Suprapubic skin (tissue), 4 donors: ENCODE measurements at places on chromosomes 2 and 18. TPM values are rescaled to one million over a fixed set of nuclear protein-coding genes. Genes with fewer than 3 reads are reported as not detected.

- DNase-seq = no peak
- H3K36me3 ChIP-seq = peaks cover 20% of the 10 kb centered on the region
- no peaks in the 10 kb centered on the region for H3K4me1 ChIP-seq
- no peak overlapping the region for H3K27ac ChIP-seq
- no peak overlapping the region for H3K4me3 ChIP-seq
These were observed 8.0 kb downstream of the INHBB start for GRCh38 chr2:120353931-120354330.

DNA sequence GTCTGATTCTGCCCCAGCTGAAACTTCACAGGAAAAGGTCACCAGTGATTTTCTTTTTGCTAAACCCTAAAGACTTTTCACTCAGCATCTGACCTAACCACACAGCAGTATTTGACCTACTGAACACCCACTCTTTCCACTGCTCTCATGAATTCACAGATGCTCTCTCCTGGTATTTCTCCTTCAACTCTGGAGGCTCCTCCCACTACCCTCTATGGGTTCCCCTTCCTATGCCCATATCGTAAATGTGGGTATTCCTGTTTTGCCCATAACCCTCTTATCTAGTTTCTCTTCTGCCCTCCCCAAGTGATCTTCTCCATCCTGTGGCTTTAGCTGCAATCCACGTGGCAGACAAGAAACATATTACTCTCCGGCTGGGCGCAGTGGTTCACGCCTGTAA is 7.6 kb downstream of the PLEKHM3 start:
- no peaks in the 10 kb centered on the region for H3K27me3 ChIP-seq
- no peak overlapping the region for H3K4me3 ChIP-seq
- H3K4me1 ChIP-seq = peaks cover 3% of the 10 kb centered on the region

DNA sequence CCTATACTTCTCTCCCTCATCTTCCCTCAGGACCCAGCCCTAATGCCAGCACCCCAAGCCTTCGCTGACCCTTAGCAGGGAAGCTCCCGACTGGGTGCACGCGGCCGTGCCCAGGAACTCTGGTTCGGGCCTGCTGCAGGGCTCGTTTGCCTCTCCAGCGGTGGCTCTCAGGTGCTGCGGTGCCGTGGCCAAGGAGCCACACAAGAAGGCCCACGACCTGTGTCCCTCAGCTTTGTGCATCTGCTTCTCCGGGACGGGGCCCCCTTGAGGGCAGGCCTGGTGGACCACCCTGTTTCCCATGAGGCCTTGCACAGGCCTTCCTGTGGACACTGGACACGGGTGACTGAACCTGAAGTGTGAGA is 17.7 kb downstream of the BOK start:
- DNase-seq = no peak
- H3K36me3 ChIP-seq = peaks cover 27% of the 10 kb centered on the region
- H3K27ac ChIP-seq = no peak overlapping the region
- no peak overlapping the region for H3K4me3 ChIP-seq

- no peak overlapping the region for H3K4me3 ChIP-seq
- H3K4me1 ChIP-seq = no peaks in the 10 kb centered on the region
- H3K36me3 ChIP-seq = no peaks in the 10 kb centered on the region
- H3K27me3 ChIP-seq = no peaks in the 10 kb centered on the region
- no peak overlapping the region for H3K27ac ChIP-seq
- no peak for DNase-seq
These were observed 29.0 kb upstream of the ID2 start for GRCh38 chr2:8652774-8653426.

DNA sequence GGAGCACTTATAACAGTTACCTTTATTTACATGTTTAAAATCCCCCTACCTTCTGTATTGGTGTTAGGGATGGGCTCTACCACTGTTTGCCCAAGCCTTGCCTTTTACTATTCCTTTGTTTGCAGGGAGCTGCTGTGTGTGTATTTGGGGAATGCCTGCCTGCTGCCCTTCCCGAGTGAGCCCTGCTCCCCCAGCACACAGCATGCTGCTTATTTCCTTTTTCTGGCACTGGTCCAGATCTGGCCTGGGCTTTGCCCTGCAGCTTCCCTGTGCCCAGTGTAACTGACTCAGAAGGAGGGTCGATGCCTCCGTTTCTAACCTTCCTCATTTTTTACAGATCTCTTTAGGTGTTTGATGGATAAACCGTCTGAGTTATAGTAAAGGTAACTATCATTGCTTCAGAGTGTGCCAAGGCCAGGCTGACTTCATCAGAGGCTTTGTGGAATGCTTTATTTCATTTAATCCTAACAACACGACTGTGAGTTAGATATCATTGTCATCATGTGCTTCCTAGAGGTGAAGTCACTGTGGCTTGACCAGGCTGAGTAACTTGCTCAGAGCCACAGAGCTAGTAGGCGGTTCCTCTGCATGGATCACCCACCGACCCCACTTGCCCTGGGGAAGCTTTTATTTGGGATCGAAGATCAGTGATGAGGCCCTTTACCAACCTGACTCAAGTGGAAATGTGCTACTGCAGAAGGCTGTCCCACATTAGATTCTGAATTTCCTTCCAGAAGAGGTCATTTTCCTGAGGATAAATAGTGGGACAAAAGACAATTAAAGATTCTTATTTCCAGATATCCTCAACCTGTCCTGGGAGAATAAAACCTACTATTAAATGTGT is 238.8 kb downstream of the ZNF407 start:
- H3K4me1 ChIP-seq = no peaks in the 10 kb centered on the region
- no peaks in the 10 kb centered on the region for H3K27me3 ChIP-seq
- H3K36me3 ChIP-seq = no peaks in the 10 kb centered on the region
- no peak overlapping the region for H3K4me3 ChIP-seq
- no peak for DNase-seq
- H3K27ac ChIP-seq = no peak overlapping the region

DNA sequence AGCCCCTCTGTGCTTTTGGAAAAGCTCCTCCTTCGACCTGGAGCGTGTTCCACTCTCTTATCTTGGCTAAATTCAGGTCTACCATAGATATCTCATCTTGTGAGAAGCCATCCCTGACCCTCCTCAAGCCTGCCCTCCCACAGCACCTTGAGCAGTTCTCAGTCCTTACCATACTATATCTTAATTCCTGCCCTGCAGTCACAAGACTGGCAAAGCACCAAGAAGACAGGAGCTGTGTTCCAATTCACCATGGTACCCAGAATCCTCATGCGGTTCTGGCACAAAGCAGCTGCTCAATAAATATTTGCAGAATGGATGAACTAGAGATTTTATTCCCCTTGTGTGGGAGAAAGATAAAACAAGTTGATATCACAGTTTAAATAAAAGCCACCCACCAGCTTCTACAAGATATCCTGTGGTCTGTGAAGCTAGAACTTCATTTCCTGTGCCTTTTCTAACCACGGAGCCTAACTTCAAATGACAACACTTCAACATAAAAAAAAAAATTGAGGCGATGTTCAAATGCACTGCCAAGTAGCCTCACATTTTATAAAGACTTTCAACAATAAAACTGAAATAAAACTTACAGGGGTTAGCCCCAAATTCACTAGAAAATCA is 19.5 kb downstream of the MARCHF4 start:
- H3K4me1 ChIP-seq = no peaks in the 10 kb centered on the region
- H3K27me3 ChIP-seq = peaks cover 3% of the 10 kb centered on the region
- H3K36me3 ChIP-seq = no peaks in the 10 kb centered on the region
- H3K4me3 ChIP-seq = no peak overlapping the region
- H3K27ac ChIP-seq = no peak overlapping the region

GRCh38 chr2:204796581-204796980 is 251.3 kb downstream of the PARD3B start:
- H3K36me3 ChIP-seq = no peaks in the 10 kb centered on the region
- H3K27me3 ChIP-seq = no peaks in the 10 kb centered on the region
- H3K27ac ChIP-seq = no peak overlapping the region
- no peak overlapping the region for H3K4me3 ChIP-seq
- no peak for DNase-seq

GRCh38 chr2:235850771-235851551 is 317.2 kb downstream of the GBX2 start:
- H3K27ac ChIP-seq = no peak overlapping the region
- H3K36me3 ChIP-seq = no peaks in the 10 kb centered on the region
- H3K4me1 ChIP-seq = no peaks in the 10 kb centered on the region
- DNase-seq = no peak
- H3K4me3 ChIP-seq = no peak overlapping the region

GRCh38 chr2:47174733-47175361 is 19.7 kb upstream of the STPG4 start:
- DNase-seq = peak; percentile 75
- peak overlapping the region; percentile 84 for H3K4me3 ChIP-seq
- no peaks in the 10 kb centered on the region for H3K27me3 ChIP-seq
- H3K27ac ChIP-seq = peak overlapping the region; percentile 99
- peaks cover 54% of the 10 kb centered on the region for H3K4me1 ChIP-seq

DNA sequence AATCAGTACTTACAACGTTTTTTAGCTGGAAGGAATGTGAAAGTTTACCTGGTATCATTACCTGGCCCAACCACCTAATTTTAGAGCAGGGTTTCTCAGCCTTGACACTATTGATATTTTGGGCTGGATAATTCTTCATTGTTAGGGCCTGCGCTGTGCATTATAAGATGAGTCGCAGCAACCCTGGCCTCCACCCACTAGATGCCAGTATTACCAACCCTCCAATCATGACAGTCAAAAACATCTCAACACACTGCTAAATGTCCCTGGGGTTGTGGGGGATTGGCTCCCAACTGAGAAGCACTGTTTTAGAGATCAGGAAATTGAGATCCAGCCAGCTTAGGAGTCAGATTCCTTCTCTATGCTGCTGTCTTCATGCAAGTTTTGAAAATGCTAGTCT is 265.3 kb upstream of the TCF4 start:
- peaks cover 5% of the 10 kb centered on the region for H3K4me1 ChIP-seq
- H3K36me3 ChIP-seq = no peaks in the 10 kb centered on the region
- H3K27ac ChIP-seq = no peak overlapping the region
- no peak overlapping the region for H3K4me3 ChIP-seq

GRCh38 chr2:181142514-181142913 is 162.1 kb downstream of the UBE2E3 start:
- DNase-seq = no peak
- no peaks in the 10 kb centered on the region for H3K36me3 ChIP-seq
- no peak overlapping the region for H3K4me3 ChIP-seq
- no peaks in the 10 kb centered on the region for H3K27me3 ChIP-seq

- H3K36me3 ChIP-seq = no peaks in the 10 kb centered on the region
- H3K27ac ChIP-seq = no peak overlapping the region
- H3K27me3 ChIP-seq = peaks cover 4% of the 10 kb centered on the region
These were observed 56.4 kb upstream of the SPP2 start for GRCh38 chr2:233994151-233994550.

DNA sequence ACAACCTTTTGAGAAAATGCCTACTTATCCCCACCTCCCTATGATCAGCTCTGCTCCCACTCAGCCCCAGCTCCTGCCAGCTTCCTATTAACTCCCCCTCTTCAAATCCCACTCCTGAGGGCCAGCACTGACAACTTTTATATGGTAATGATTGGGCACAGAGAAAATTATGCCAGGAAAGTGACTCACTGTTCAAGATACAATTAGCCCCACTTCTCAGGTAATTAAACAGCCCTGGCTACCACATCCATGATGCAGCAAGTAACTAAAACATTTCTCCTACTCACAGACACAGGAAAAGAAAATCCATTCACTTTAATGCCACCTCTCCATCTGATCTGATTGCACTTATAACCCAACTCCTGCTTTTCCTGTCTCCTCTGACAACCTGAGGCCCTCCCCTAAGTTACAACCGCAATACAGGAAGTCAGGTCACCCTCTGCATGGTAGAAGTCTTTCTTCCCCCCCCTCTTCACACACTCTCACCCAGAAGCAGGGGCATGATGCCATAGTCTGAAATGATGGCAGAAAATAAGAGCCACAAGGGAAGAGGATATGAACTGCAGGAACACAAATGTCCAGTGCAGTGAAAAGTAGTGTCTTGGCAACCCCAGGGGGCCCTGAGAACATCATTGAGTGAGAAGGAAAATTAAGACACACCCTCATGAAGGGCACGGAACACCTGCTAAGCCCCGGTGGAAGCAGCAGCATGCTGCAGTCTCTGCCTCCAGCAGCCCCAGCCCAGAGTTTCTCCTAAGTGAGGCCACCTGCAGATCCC is 54.4 kb downstream of the STK39 start:
- peaks cover 30% of the 10 kb centered on the region for H3K4me1 ChIP-seq
- H3K27me3 ChIP-seq = no peaks in the 10 kb centered on the region
- no peaks in the 10 kb centered on the region for H3K36me3 ChIP-seq
- H3K27ac ChIP-seq = peak overlapping the region; percentile 14

GRCh38 chr2:112255875-112256274 is 1.0 kb upstream of the ZC3H8 start:
- H3K36me3 ChIP-seq = no peaks in the 10 kb centered on the region
- H3K4me1 ChIP-seq = peaks cover 21% of the 10 kb centered on the region
- DNase-seq = no peak
- no peak overlapping the region for H3K4me3 ChIP-seq
- H3K27ac ChIP-seq = no peak overlapping the region
- no peaks in the 10 kb centered on the region for H3K27me3 ChIP-seq

GRCh38 chr2:12469141-12469561 is 247.6 kb upstream of the TRIB2 start:
- no peaks in the 10 kb centered on the region for H3K27me3 ChIP-seq
- H3K4me1 ChIP-seq = no peaks in the 10 kb centered on the region
- no peak for DNase-seq
- H3K4me3 ChIP-seq = no peak overlapping the region
- no peak overlapping the region for H3K27ac ChIP-seq

GRCh38 chr2:178891265-178891958 is 84.2 kb upstream of the TTN start:
- no peaks in the 10 kb centered on the region for H3K27me3 ChIP-seq
- H3K36me3 ChIP-seq = no peaks in the 10 kb centered on the region
- H3K4me3 ChIP-seq = no peak overlapping the region
- no peak overlapping the region for H3K27ac ChIP-seq
- DNase-seq = no peak
- H3K4me1 ChIP-seq = peaks cover 4% of the 10 kb centered on the region

- no peaks in the 10 kb centered on the region for H3K36me3 ChIP-seq
- H3K27me3 ChIP-seq = peaks cover 4% of the 10 kb centered on the region
- H3K27ac ChIP-seq = peak overlapping the region; percentile 36
These were observed 24.5 kb downstream of the CRACDL start for GRCh38 chr2:98911376-98912154.

DNA sequence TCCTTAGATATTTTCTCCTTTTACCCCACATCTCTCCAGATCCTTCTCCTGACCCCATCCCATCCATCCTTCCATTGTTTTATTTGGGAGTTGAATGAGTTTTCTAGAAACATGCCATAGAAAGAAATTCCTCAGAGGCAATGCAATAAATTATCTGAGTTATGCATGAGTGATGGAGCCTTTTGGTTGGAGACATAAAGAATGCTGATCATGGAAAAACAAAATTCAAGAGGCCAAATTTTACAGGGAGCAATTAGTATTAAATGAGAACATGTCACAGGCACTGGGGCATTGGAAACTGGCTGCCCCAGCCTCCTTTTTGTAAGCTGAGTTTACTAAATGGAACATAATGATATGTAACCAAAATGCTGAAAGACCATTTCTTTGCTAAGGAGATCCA is 74.2 kb upstream of the LCLAT1 start:
- no peaks in the 10 kb centered on the region for H3K27me3 ChIP-seq
- no peaks in the 10 kb centered on the region for H3K36me3 ChIP-seq
- no peak overlapping the region for H3K27ac ChIP-seq
- DNase-seq = no peak
- no peaks in the 10 kb centered on the region for H3K4me1 ChIP-seq

SNORC gene
- total RNA-seq = 11.7 TPM

TNFRSF11A gene
- total RNA-seq = 6.5 TPM

MAP3K20 gene
- 36.6 TPM for total RNA-seq
